ENCODE measurements at places on chromosomes 2 and 18.

GRCh38 chr18:65091744-65092329, 659.0 kb upstream of the CDH7 start:
- DNase-seq, result peak; percentile 20

DNA sequence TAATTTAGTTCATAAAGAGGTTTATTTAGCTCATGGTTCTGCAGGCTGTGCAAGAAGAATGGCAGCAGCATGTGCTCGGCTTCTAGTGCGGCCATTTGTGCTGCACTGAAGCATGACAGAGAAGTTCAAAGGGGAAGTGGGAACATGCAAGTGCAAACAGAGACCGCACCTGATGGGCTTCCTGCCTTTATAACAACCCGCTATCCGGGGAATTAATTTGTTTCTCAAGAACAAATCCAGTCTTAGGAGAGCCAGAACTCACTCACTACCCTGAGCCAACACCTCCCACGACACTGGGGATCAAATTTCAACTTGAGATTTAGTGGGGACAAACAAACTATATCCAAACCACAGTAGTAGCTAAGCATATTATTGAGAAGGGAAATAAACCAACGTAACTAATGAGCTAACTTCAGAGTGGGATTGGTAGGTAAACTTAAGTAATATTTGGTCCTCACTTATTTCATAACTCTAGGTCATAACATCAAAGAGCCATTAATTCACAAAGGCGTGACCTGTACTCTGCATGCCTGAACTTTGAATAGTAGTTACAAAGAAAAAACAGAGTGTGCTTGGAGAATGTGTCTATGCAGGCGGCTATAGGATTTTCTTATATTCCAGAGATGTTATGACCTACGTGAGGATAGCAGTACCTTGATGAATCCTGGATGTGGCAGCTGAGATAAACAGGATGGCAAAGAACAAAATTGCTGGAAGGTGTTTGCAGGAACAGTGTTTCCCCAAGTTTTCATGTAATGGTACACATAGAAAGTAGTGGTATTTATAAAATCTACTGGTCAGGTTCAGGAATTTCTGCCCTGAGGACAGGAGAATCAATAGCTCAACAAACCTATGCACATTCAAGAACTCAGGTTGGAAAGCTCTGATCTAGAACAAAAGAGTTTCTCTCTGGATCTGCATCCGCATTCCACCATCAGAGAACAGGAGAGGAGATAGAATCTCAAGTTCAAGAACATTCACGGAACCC, 845.9 kb upstream of the ID2 start:
- DNase-seq, result no peak

DNA sequence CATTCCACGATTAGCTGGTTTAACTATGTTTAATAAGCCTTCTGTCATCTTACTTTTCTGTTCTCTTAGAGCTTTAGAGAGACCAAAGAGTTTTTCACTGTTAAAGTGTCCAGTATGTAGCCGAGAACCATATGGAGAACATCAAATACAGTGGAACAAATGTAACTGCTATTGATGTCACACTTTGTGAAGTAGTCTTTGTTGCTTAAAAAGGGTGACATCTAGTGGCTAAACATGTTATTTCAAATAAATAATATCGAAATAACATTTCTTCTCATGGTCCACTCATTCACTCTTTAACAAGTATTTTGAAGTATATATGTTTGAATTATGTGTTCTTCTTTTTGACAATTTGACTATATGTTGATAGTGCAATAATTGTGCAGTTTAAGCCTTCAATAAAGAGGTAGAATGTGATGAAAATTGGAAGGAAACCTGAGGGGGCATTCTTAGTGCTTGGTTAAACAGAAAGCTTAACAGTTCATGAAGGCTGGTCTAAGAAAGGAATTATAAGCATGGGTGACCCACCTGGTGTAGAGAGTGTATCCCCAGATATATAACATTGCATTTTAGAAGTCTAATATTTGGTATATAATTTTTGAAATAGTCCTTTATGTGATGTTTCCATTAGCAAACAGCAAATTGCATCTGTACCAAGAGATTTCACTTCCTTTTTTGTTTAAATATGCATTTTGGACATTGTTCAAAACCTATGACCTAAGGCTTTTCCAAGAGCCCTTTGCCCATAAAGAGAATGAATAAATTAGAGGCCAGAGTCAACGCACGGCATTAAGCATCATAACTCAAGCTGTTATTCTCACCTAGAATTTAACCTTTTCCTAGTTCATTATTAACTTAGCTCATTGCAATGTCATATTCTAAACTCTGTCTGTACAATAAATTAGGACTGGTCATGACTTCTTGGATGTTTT, 112.1 kb downstream of the KYNU start:
- peak; percentile 37 for DNase-seq

- DNase-seq, result no peak
Observed at GRCh38 chr18:77131652-77132368, 773 bp downstream of the MBP start.

DNA sequence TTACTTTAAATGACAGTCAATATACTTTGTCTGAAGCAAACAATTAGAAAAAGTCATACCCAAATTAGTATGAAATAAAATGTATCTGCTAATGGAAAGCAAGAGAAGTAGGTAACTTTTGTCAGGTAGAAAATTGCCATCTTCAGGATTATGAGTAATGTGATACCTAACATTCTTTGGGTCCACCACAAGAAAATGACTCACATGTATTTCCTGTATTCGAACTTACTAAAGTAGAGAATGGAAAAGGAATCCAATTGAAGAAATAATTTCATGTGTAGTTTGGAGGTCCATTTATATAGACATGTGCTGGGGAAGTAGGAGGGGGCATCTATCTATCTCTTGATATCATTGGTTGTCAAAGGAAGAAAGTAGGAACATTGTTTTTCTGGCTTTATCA, 636.2 kb upstream of the CHAC2 start:
- peak; percentile 64 for DNase-seq

- DNase-seq, result peak; percentile 1
Observed at GRCh38 chr2:195251214-195251613, 405.8 kb upstream of the SLC39A10 start.

DNA sequence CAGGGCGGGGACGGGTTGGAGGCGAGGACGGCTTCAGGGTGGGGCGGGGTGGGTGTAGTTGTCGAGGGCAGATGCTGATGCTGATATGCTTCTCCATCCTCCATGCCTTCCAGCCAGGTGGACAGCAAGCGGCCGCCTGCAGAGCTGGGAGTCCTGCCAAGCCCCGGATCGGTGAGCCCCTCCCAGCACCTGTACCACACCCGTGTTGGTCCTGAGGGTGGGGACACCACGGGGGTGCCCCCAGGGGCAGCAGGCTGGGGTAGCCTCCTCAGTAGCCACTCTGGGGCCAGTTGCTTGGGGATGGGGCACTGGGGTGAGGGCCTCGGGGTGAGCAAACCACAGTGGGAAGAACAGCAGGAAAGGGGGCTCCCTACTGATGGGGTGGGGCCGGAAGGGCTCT, 2.6 kb downstream of the ANO7 start:
- no peak for DNase-seq

DNA sequence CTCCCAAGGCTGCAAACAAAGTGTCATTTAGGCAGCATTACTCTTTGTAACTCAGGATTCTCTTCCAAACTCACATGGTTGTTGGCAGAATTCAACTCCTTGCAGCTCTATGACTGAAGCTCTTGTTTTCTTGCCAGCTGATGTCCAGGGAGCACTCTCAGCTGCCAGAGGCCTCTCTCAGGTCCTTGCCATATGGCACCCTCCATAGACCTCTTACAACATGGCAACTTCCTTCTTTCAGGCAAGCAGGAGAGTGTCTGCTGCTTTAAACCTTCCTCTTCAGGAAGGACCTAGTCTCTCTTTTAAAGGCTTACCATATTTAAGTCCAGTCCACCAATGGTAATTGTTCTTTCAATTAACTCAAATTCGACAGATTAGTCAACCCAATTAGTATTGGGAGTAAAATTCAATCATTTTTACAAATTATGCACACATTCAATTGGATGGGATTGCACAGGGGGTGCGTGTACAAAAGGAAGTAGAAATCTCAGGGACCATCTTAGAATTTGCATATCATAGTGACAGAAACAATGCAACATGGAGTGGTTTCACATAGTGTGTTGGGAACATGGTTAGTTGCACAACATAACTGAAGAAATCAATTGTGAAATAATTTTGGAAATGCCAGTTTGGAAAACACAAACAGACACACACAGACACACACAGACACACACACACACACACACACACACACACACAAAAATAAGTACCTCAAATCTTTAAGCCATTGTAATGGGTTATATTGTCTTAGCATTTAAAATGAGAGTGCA, 893.5 kb upstream of the ZEB2 start:
- DNase-seq, result no peak

DNA sequence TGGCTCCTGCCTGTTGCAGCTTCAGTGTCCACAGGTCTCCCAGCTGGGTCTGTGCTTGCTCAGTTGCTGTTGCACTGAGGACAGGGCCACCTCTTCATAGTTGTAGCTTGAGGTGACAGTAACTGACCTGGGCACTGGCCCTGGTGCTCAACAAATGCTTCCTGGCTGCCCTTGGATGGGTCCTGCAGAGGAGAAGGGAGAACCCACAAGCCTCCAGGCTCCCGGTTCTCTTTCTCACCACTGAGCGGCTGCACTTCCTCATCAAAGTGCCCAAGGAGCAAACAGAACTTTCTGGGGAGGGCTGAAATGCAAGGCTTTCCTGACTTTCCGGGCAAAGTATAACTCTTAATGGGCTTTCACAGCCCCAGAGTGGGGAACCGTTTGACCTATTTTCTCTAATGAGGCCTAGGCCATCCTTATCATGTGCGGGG, 38.7 kb downstream of the LCT start:
- no peak for DNase-seq
